ENCODE measurements at places on chromosomes 2 and 18. TPM values are rescaled to one million over a fixed set of nuclear protein-coding genes. Genes with fewer than 3 reads are reported as not detected.

DNA sequence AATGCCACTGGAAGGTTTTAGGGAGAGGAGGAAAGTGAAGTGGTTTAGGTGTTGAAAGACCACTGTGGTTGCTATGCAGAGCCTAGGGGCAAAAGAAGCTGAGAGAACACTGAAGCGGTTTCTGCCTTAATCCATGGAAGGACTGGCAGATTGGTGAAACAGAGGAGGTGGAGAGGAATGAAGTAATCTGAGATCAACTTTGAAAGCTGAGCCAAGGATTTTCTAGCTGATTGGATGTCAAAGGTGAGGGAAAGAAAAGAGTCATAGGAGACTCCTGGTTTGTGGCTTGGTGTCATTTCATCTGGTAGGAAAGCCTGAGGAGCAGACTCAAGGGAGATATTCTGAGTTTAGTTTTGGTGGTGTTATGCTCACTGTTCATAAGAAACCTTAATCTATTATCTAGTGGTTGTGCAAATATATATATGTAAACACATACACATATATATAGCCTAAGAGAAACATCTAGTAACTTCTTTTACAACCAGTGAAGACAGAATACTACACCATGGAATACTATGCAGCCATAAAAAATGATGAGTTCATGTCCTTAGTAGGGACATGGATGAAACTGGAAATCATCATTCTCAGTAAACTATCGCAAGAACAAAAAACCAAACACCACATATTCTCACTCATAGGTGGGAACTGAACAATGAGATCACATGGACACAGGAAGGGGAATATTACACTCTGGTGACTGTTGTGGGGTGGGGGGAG lies 134.1 kb upstream of the CREB1 start:
- H3K27me3 ChIP-seq = no peaks in the 10 kb centered on the region
- H3K4me3 ChIP-seq = no peak overlapping the region
- no peaks in the 10 kb centered on the region for H3K4me1 ChIP-seq
- no peaks in the 10 kb centered on the region for H3K36me3 ChIP-seq
- peak overlapping the region; percentile 14 for H3K27ac ChIP-seq

DNA sequence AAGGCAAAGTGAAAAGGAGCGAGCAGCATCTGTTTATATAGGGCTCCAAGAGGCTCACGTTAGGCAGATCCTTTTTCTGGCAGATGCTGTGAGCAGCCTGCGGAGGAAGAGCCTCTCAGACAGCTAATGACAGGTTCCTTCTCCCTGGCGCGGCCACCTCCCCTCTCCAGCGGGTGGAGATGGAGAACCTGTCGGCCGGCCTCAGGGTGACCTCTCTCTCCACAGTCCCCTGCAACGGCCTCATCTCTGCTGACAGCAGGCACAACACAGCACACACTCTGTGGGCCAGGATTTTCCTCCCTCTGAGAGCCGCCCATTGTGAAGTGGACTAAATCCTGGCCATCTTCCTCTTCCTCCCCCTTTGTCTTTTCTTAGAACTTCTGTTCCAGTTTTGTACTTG lies 119.8 kb downstream of the PRKCE start:
- no peaks in the 10 kb centered on the region for H3K27me3 ChIP-seq
- H3K36me3 ChIP-seq = no peaks in the 10 kb centered on the region
- H3K4me1 ChIP-seq = peaks cover 57% of the 10 kb centered on the region
- no peak overlapping the region for H3K4me3 ChIP-seq
- peak; percentile 69 for DNase-seq

GRCh38 chr18:50738098-50738757 lies 81.6 kb downstream of the MRO start:
- H3K36me3 ChIP-seq = no peaks in the 10 kb centered on the region
- H3K27ac ChIP-seq = no peak overlapping the region
- no peak overlapping the region for H3K4me3 ChIP-seq
- no peak for DNase-seq
- H3K4me1 ChIP-seq = no peaks in the 10 kb centered on the region
- H3K27me3 ChIP-seq = peaks cover 4% of the 10 kb centered on the region

DNA sequence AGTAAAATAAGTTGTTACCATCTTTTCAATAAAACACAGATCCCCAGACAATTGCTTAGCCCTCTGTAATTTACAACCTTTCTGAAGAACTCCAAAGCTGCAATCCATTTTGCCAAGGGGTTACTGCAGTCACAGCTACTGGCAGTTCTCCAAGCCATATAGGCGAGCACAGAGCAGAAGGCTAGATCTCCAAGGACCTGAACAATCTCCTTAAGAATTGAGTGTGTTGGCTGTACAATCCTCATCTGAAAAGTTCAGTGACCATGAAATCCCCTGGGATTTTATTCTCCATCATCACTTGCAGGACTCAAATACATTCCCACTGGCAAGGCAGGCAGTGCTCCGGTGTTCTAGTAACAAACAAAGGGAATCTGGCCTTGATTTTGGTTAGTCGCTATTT lies 103.9 kb upstream of the LRP1B start:
- no peak overlapping the region for H3K4me3 ChIP-seq
- H3K27ac ChIP-seq = no peak overlapping the region
- no peaks in the 10 kb centered on the region for H3K36me3 ChIP-seq
- no peaks in the 10 kb centered on the region for H3K27me3 ChIP-seq

DNA sequence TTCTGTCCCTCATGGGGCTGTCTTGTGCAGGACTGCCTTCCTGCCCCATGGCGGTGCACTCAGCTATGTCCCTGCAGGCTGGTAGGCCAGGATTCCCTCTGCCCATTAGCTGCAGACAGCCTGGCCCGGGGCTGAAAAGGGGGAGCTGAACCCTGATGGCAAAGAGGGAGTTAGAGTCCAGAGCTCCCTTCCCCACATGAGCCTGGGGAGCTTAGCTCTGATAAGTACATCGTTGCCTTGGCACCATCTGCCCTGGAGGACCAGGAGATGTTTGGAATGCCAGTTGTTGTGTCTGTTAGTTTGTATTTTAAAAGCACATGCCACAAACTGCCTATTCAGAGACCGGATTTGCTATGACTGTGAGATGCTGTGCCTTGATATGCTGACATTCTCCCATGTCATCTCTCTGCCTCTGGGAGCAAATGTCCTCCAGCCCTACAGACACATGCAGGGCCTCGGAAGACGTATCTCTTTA lies 65.1 kb upstream of the AFF3 start:
- peaks cover 3% of the 10 kb centered on the region for H3K4me1 ChIP-seq
- H3K27ac ChIP-seq = no peak overlapping the region
- H3K27me3 ChIP-seq = no peaks in the 10 kb centered on the region
- DNase-seq = no peak

GRCh38 chr18:54229421-54230059 lies 5.1 kb upstream of the MBD2 start:
- DNase-seq = no peak
- H3K4me1 ChIP-seq = no peaks in the 10 kb centered on the region
- H3K36me3 ChIP-seq = no peaks in the 10 kb centered on the region
- H3K27me3 ChIP-seq = no peaks in the 10 kb centered on the region

TRIM43 gene
- not detected for total RNA-seq

SPDYA gene
- 0.30 TPM for total RNA-seq

CCDC148 gene
- 0.70 TPM for total RNA-seq

TMEM178A gene
- 3.5 TPM for total RNA-seq

MC4R gene
- total RNA-seq = not detected

LYG2 gene
- total RNA-seq = not detected

SLC4A3 gene
- 354 TPM for total RNA-seq

ACAA2 gene
- 256 TPM for total RNA-seq

REG1B gene
- total RNA-seq = not detected

All from heart right ventricle (tissue), 16 donors.